ENCODE measurements at places on chromosomes 12 and 14.

GRCh38 chr12:51023625-51024382 is 2.4 kb downstream of the SLC11A2 start:
- no peak for DNase-seq

GRCh38 chr14:77116172-77116817 is 18.2 kb downstream of the CIPC start:
- no peak for DNase-seq

DNA sequence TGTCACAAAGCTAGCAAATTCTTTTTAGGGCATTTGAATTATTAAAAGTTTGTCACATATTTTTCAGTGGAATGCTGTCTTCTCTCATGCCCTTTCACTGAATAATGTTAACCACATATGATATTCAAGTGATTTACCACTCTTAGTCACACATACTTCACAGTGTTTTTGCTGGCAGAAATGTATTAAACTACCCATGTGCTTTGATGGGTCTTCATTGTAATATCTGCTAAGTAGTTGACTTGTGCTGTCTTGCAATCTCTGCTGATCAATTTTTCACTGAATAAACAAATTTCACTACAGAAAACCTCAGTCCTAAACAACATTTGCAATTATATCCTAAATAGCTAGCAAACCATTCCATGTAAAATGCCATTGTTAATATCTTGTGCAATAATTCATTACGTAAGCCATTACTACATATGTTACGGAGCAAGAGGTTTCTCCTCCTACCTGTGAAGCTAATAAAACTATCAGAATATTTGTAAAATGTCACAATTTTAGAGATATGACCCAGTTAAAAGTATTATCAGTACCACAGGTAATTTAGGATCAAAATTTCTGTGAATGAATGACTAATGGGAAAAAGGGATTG is 64.6 kb upstream of the LMO3 start:
- DNase-seq = no peak

- DNase-seq = no peak
Observed at GRCh38 chr12:64673490-64674169, 63.3 kb downstream of the RASSF3 start.

GRCh38 chr14:37903343-37904191 is 304.1 kb upstream of the SSTR1 start:
- peak; percentile 42 for DNase-seq

- DNase-seq = peak; percentile 73
Observed at GRCh38 chr12:74537126-74537706, 419 bp upstream of the ATXN7L3B start.

All from NB4 (cell line).